ENCODE measurements at places on chromosomes 3 and 15. TPM values are rescaled to one million over a fixed set of nuclear protein-coding genes. Genes with fewer than 3 reads are reported as not detected.

Gene TBC1D21
- total RNA-seq = not detected

Gene PYGO1
- total RNA-seq = 21.8 TPM

DNA sequence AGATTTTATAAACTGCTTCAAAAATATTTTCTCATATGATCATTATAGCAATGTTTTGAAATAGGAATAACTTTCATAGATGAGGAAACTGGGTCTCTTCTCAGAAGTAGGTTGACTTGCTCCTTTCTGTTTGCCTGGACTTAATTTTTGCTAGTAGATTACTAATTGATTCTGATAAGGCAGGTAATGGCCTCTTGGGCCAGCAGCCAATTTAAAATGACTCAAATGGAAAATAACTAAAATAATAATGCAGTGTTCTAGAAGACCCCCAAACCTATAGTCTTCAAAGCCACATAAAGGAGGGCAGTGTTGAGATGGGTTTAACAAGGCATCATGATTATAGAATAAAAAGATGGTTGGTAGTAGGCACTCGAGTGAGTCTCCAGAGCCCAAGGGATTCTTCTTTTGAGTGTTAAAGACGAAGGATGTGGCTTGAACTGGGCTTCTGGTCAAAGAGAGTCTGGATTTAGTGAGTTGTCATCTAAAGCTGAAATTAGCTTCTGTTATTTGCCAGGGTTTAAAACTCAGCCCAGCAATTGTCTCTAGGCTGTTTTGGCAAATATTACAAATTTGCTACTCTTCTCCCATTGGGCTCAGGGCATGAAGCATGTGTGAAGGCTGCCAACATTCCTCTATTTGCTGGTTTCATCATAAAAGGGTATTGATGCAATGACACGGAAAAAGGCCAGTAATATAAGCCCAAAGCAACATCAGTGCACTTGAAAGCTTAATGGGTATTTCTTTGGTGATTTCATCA is 297.1 kb upstream of the MEIS2 start:
- peaks cover 4% of the 10 kb centered on the region for H3K27me3 ChIP-seq
- H3K4me1 ChIP-seq = no peaks in the 10 kb centered on the region
- DNase-seq = no peak
- no peak overlapping the region for H3K4me3 ChIP-seq

DNA sequence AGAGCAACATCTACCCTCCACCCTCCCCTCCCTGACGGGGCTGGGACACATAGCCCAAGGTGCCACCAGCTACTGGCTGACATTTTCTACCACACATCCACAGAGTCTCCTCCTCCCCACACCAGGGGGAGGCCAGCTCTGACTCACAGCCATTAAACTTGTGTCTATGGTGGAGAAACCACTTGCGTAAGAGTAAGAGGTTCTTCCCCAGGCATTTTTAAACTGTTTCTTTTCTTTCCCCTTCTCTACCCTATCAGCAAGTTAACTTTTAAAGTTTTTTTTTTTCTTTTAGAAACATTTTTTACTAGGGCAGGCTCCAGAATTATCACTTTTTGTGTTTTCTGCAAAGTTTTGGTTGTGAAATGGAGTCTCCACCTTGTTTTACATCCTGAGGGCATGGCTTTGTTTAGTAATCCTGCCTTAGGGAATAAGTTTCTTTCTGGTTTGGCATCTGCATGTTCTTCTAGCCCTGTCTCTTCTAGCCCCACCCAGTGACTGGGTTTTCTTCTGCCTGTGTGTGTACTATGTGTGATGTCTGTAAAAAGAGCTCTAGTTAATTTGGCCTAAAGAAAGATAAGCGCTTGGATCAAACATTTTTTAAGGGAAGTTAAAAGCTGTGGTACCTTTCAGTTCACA is 148.8 kb upstream of the GADL1 start:
- H3K4me3 ChIP-seq = no peak overlapping the region
- H3K27me3 ChIP-seq = no peaks in the 10 kb centered on the region
- H3K27ac ChIP-seq = no peak overlapping the region
- no peak for DNase-seq

GRCh38 chr3:156668073-156668763 is 6.2 kb upstream of the TIPARP start:
- H3K27ac ChIP-seq = no peak overlapping the region
- H3K4me1 ChIP-seq = peaks cover 12% of the 10 kb centered on the region
- no peaks in the 10 kb centered on the region for H3K36me3 ChIP-seq
- no peak for DNase-seq
- no peak overlapping the region for H3K4me3 ChIP-seq

- peaks cover 6% of the 10 kb centered on the region for H3K4me1 ChIP-seq
- H3K36me3 ChIP-seq = no peaks in the 10 kb centered on the region
- H3K27me3 ChIP-seq = peaks cover 74% of the 10 kb centered on the region
- H3K27ac ChIP-seq = peak overlapping the region; percentile 45
- DNase-seq = peak; percentile 34
Measured at GRCh38 chr3:28575100-28575745, 226.6 kb upstream of the AZI2 start.

DNA sequence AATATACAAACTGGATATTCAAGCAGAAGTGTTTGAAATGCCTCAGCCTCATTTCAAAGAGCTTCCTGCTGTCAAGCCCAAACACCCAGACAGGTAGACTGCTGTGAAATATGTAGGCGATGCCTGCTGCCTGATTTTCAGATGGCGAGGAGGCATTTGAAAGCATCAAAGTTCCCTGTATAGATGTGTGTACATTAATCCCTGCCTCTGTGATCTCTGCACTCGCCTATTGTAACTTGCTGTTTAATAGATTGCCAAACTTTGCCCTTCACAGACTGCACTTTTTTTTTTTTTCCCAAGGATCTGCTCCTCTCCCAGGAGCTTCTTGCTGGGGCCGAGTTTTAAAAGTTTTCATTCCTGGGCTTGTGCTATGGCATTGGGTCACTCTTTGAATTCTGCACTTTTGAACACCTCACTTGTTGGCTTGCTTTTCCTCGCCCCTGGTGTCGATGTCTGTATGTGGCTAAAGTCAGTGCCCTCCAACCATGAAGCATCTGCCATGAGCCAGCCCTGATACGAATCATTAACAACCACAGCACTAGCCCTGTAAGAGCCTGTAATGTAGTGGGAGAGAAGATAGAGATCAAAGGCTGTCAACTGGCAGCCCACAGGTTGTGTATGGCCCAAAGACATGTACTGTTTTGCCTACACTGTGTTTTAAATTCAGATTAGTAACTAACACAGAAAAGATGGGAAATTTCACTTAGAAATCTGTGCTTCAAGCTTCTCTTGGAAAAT is 287.6 kb upstream of the ICE2 start:
- peaks cover 2% of the 10 kb centered on the region for H3K4me1 ChIP-seq
- H3K36me3 ChIP-seq = no peaks in the 10 kb centered on the region
- no peak for DNase-seq
- no peak overlapping the region for H3K4me3 ChIP-seq

DNA sequence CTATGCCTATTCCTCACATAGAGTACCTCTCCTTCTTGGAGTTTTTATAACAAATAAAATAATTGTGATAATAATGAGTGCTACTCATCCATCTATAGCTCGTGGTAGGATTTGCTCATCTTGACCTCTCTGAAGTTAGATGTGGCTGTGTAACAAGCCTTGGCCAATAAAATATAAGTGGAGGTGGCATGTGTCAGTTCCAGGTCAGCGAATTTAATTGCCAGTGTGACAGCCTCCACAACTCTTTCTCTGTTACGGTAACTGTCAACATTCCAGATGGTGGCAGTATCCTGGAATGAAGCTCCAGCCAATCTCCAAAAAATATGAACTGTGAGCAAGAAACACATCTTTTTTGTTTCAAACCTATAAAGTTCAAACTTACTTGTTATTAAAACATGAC is 13.8 kb downstream of the CLRN1 start:
- no peaks in the 10 kb centered on the region for H3K4me1 ChIP-seq
- H3K27me3 ChIP-seq = peaks cover 9% of the 10 kb centered on the region
- no peak overlapping the region for H3K27ac ChIP-seq
- no peak overlapping the region for H3K4me3 ChIP-seq
- DNase-seq = no peak

DNA sequence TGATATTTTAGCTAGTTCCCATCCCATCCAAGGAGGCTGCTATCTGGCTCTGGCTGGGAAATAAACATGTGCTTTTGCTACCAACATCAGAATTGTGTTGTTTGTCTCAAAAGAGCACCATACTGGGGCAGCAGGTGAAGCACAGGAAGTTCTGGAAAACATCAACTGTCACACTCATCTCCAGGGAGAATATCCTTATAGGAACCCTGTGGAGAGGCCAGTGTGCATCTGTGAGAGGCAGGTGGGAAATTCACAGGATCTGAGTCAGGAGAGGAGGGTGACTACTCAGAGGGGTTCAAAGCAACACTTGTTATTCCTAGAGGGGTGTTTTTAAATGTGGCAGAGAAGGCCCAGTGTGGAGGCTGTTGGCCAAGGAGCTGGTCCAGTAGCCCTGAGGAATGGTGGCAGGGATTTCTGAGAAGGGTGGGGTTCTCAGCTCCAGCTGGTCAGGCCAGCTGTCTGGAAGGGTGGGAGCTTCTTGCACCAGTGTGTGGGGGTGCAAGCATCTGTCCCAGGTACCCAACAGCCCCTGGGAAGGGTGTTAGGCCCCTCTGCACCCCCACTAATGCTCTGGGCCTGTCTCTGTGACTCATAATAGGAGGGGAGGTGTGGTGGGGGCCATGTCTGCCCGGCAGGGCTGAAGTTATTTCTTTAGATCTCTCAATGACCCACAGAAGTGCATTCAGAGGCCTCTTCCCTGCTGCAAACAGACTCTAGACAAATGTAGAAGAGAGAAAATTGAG is 28.7 kb downstream of the RPSA start:
- H3K27me3 ChIP-seq = peaks cover 10% of the 10 kb centered on the region
- no peaks in the 10 kb centered on the region for H3K4me1 ChIP-seq
- no peak overlapping the region for H3K4me3 ChIP-seq
- peak overlapping the region; percentile 44 for H3K27ac ChIP-seq
- H3K36me3 ChIP-seq = no peaks in the 10 kb centered on the region
